NCI-H446 treated with DMSO at 0.1 percent for 48 hours (cell line): ENCODE measurements at places on chromosomes 4 and X.

GRCh38 chr4:122960611-122961000 is 38.2 kb upstream of the NUDT6 start:
- no peak for DNase-seq

GRCh38 chr4:87042221-87042620 is 107.4 kb downstream of the AFF1 start:
- no peak for DNase-seq

DNA sequence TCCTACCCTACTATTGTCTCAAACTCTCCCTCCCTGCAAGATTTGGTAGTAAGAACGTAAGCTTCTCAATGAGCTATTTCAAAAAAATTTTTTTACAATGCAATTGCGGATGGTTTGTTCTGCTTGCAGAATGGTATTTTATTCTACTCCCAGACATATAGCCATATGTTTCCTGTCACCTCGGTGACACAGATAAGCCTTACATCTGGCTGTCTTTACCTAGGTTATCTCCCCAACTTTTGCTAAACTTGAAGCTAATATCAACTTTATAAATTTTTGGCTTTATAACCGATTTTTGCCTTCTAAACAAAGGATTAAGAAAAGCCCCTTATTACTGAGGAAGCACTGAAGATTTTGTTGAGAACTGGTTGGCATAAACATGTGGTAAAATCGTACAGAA is 331.5 kb downstream of the TENM3 start:
- no peak for DNase-seq

- no peak for DNase-seq
These were observed 10.9 kb upstream of the SYTL5 start for GRCh38 chrX:37995428-37995827.

DNA sequence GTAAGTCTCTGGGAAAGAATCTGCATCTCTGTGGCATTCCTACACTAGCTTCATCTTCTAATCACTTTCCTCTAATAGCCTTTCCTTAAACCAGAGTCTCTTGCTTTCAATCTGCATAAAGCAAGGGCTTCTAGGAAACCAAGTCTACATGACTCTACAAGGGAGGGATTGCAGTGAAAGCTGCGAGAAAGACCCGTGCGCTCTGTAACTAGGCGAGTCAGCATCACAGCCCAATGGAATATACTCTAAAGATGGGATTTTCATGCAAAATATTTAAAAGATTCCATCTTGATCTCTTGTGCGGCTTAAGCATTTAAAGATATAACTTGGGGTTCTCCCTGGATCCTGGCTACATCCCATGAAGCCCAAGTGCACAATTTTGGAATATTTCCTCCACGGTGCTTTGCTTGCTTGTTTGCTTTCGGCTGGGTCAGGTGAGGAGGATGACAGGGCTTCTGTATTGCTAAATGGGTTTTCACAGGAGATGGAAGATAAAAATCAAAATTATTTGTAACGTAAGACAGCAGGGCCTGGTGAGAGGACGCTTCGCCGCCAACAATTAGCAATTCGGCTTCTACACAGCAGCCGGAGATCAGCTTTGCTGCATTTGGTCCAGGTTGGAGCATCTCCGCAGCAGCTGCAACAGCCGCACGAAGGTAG is 687 bp upstream of the GRIA2 start:
- DNase-seq = no peak

- DNase-seq = no peak
These were observed 518 bp downstream of the ARMCX1 start for GRCh38 chrX:101550751-101551379.

GRCh38 chr4:67344594-67345380 is 200.5 kb downstream of the CENPC start:
- DNase-seq = no peak

DNA sequence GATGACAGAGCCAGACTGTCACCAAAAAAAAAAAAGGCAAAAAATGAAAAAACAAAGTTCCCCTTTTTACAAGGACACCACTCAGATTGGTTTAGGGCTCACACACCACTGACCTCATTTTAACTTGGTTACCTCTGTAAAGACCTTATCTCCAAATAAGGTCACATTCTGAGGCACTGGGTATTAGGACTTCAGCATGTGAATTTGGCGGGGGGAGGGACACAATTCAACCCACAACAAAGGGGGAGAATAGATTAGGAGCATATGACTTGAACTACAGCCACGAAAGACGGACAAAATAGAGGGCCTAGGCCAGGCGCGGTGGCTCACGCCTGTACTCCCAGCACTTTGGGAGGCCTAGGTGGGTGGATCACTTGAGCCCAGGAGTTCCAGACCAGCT is 31.0 kb upstream of the ARAF start:
- no peak for DNase-seq

- no peak for DNase-seq
These were observed 737.5 kb upstream of the MAGEB2 start for GRCh38 chrX:29477878-29478277.

- peak; percentile 84 for DNase-seq
These were observed 101.1 kb downstream of the ADGRL3 start for GRCh38 chr4:61301271-61301670.

DNA sequence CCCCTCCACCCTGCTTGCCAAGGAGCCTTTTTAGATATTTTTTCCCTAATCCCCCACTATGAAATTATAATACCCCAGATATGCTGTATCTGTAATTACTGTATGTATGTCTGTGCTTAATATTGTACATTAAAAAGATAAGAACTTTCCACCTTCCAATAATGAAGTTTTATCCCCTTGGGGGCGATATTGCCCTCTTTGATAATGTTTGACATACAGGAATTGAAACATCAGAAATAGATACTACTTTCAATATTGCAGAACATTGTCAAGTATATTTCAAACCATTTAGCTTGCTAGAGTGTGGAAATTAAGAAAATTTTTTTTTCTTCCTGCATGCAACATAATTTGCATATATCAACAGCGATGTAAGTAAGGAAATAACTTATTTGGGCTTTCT is 58.9 kb downstream of the NAF1 start:
- no peak for DNase-seq

GRCh38 chr4:37797374-37797773 is 29.1 kb upstream of the PGM2 start:
- no peak for DNase-seq

- no peak for DNase-seq
These were observed 345.3 kb upstream of the BMP3 start for GRCh38 chr4:80685214-80685613.

DNA sequence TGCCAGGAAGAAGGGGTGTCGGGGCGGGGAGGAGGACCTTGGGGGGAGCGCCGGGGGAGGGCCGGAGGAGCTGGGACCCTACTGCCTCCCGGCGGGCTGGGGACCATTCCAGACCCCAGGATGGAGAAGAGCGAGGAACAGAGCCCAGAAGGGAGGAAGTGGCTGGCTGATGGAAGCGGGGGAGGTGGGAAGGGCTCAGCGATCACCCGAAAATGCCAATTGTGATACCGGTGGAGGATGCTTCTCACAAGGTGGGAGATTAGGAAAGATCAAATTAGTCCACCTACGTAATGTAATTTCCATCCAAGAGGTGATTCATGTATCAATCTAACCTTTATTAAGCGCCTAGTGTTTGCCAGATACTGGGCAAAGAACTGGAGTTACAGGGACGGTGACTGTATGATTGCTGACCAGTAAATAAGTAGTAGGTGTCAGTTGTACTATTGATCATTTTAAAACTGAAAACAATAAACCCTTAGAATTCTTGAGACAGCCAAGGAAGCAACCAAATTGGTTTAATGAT is 452 bp upstream of the RAI2 start:
- no peak for DNase-seq

DNA sequence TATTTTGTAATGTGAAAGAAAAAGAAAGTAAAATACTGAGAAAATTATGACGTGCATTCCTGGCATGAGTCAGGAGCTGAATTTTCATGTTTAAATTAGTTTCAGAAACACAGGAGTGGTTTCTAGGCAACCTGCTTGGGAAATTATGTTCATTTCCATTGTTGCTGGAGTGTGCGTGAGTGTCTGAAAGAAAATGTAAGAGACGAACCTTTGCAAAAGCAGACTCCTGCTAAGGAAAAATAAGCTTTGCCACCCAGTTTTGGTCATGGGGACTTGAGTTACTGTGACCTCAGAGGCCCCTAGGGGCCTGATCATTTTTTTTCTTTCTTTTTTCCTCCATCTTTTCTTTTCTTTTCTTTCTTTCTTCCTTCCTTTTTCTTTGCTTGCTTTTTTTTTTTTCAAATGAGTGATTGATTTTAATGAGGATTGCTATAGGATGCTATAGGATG is 18.8 kb upstream of the CHRNA9 start:
- no peak for DNase-seq

DNA sequence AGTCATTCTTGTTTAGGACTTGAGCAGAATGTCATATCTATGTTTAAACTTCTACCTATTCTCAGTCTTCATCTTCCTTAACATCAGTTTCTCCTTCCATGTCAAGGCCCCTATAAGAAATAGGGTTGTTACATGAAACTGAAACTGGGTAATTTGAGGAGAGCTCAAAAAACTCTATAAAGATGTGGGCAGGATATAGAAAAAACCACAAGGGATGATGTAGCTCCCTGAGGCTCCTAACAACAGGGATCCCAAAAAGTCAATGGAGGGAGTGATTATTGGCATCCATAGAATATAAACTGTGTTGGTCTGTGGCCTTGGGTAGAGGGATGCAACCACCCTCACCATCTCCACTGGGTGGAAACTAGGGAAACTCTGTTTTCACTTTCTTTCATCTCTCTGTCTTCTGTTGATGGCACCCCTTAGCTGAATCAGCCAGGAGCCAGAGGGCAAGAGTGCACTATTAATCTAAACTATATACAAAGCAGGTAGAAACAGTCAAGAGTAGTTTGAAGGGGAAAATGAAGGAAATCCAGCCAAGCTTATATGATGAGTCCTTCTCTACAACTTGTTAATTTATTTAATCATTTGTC is 27.6 kb downstream of the C4orf54 start:
- DNase-seq = no peak
